ENCODE measurements at places on chromosomes 5 and 9. TPM values are rescaled to one million over a fixed set of nuclear protein-coding genes. Genes with fewer than 3 reads are reported as not detected.

DNA sequence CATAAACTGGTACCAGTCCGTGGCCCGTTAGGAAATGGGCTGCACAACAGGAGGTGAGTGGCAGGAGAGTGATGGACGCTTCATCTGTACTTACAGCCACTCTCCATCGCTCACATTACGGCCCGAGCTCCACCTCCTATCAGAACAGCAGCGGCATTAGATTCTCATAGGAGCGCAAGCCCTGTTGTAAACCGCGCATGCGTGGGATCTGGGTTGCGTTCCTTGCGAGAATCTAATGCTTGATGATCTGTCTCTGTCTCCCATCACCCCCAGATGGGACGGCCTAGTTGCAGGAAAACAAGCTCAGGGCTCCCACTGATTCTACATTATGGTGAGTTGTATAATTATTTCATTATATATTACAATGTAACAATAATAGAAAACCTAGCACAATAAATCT is 480.4 kb downstream of the CCDC171 start:
- no peaks in the 10 kb centered on the region for H3K36me3 ChIP-seq
- no peak overlapping the region for H3K4me3 ChIP-seq
- no peaks in the 10 kb centered on the region for H3K4me1 ChIP-seq
- no peak overlapping the region for H3K27ac ChIP-seq
- no peaks in the 10 kb centered on the region for H3K27me3 ChIP-seq
- no peak for DNase-seq

The ACTBL2 gene
- polyA plus RNA-seq, result not detected

DNA sequence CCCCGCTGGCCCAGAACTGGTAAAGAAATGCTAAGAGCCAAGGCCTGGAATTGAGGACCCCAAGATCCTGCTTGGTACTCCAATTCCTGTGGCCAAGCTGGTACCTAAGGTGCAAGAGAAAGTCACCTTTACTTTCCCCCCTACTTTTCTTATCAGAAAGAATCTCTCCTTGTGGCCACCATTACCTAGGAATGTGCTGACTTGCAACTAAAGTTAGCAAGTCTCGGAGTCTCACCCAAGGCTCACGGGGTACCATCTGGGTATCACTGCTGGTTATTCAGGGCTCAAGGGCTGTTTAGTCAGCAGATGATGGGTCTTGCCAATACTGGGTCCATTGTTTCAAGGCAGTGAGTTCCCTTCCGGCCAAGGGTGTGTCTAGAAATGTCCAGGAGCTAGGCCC is 270.2 kb downstream of the KDM4C start:
- H3K36me3 ChIP-seq, result peaks cover 9% of the 10 kb centered on the region
- H3K27ac ChIP-seq, result no peak overlapping the region
- DNase-seq, result no peak

The FBP1 gene
- 574 TPM for polyA plus RNA-seq

DNA sequence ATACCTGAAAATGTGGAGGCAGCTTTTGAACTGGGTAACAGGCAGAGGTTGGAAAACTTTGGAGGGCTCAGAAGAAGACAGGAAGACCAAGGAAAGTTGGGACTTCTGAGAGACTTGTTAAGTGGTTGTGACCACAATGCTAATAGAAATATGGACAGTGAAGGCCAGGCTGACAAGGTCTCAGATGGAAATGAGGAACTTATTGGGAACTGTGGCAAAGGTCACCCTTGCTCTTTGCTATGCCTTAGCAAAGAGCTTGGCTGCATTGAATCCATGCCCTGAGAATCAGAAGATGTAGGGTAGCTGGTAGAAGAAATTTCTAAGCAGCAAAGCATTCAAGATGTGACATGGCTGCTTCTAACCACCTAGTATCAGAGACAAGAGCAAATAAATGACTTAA is 244.4 kb upstream of the ADRA1B start:
- DNase-seq, result no peak
- no peak overlapping the region for H3K27ac ChIP-seq
- no peak overlapping the region for H3K4me3 ChIP-seq
- H3K27me3 ChIP-seq, result no peaks in the 10 kb centered on the region
- no peaks in the 10 kb centered on the region for H3K36me3 ChIP-seq

- no peak overlapping the region for H3K27ac ChIP-seq
- H3K4me3 ChIP-seq, result no peak overlapping the region
These were observed 7.9 kb downstream of the SMARCA2 start for GRCh38 chr9:2023042-2023441.

GRCh38 chr5:111537141-111538024 is 25.0 kb upstream of the STARD4 start:
- no peaks in the 10 kb centered on the region for H3K27me3 ChIP-seq
- no peak overlapping the region for H3K4me3 ChIP-seq
- H3K4me1 ChIP-seq, result no peaks in the 10 kb centered on the region
- no peak for DNase-seq
- no peaks in the 10 kb centered on the region for H3K36me3 ChIP-seq
